PC-9 (cell line): ENCODE measurements at places on chromosomes 11 and 22.

GRCh38 chr11:107719073-107719472 is 7.2 kb upstream of the SLN start:
- no peak for DNase-seq

DNA sequence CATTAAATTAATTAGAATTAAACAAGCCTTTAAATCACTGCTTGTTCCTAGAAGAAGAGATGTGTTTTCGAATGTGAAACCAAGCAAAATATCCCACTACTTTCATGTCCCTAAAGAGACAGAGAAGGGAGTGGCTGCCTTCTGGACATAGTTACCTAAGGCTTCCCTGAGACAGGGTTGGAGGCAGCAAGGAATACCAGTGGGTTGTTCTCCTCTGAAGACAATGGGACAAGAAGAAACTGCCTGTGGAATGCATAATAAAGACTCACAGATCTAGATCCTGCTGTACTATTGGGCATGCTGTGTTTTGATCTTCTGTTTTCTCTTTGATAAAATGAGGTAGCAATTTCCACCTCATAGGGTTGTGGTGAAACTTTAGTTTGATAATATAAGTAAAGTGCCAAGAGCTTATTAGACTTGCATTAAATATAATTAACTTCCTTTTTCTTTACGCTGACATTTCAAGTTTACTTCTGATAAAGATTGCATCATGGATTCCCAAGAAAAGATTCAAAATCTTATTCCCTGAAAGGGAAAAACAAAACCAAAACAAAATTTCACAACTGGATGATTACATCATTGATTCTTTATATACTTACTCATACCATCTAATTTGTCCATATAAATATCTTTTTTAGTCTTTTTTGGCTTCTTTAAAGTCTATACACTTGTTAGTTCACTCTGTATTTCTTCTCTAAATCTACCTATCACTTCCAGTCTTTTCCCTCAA is 621.3 kb downstream of the ETS1 start:
- DNase-seq: no peak

GRCh38 chr11:123302751-123303195 is 107.7 kb upstream of the CLMP start:
- no peak for DNase-seq

- no peak for DNase-seq
These were observed 13.6 kb downstream of the MRGPRD start for GRCh38 chr11:68966894-68967780.

DNA sequence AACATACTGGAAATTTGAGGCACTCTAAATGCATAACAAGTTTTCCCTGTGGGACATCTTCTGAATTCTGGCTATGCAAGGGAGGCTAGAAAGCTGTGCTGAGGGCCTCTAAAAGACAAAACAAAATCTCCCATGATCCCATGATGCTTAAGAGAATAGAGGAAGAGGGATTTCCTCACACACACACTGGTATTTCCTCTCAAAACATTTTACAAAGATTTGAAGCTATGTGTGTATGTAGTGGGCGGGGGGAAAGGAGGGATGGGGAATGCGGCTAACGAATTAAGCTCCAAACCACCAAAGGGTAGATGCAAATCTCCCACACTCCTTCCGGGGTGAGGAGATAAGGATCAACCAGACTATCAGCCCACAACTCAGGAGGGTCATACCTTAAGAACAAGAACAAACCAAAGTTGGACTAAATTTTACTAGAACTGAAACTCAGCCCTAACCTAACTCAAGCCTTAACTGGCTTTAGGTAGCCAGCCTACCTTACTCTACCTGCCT is 6.0 kb downstream of the OR2AT4 start:
- no peak for DNase-seq

DNA sequence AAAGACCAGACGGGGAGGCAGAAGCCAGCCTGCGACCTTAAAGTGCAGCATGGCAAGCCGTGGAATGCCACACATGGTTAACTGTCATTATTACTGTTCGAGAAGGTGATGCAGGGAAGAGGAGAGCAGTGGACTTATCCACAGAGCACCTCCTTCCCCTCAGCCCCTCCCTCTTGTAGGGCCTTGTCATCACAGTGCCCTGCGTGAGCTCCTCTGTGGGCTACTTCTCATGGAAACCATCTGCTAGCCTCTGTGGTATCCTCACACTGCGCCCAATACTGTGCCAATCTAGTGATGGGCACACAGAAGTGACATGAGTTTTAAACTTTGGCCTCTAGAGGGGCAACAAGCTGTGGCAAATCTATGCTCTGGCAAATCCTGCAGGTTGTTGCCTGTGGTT is 18.2 kb upstream of the CCDC134 start:
- no peak for DNase-seq

- DNase-seq: no peak
These were observed 3.7 kb downstream of the INSC start for GRCh38 chr11:15118431-15118830.
